ENCODE measurements at places on chromosomes 5 and 9.
A peak's percentile ranks its signal among the peaks of the same experiment; 100 is the strongest.

DNA sequence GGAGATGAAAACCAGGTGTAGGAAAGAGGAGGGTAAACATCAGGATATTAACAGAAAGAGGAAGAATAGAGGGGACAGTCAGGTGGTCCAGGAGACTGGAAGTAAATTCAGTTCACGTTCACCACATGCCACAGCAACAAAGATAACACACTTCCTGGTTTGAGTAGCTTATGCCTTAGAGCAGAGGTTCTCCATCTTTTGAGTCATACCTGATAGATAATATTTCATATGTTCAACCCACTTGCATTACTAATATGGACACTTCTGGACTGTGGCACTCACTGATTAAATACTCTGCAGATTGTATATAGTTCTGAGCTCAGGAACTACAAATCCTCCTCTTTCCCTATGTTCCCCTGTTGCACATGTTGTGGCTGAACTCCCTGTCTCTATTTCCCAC is 179.9 kb upstream of the NR3C1 start:
- DNase-seq: no peak

DNA sequence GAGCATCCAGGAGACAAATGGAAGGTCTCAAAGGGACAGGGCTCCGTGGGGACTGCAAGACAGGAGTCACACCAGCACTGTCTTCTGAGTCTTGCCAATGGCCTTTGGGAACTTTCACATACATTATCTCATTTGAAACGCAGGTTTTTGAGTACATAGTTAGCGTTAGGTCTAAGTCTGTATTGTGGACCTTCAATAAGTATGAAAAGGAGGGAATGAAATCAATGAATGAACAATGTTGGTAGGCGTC is 442 bp upstream of the DCTN4 start:
- no peak for DNase-seq

DNA sequence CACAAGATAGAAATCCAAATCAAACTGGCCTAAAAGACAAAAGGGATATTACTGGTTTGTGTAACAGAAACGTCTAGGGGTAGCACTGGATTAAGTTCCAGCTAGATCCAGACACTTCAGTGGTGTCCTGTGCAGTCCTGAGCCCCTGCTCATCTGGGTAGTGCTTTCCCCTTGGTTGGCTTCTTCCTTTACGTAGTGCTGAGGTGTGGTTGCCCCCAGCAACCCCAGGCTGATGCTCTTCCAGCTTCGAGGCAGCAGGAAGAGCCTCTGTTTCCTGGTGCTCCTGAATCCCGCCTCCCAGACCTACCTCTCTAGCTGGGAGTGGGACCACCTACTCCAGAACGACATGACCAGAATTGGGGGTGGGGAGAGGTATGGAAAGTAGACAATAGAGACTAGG is 166.1 kb upstream of the ADRA1B start:
- no peak for DNase-seq

GRCh38 chr5:8633696-8634095 is 764.7 kb downstream of the MTRR start:
- no peak for DNase-seq

DNA sequence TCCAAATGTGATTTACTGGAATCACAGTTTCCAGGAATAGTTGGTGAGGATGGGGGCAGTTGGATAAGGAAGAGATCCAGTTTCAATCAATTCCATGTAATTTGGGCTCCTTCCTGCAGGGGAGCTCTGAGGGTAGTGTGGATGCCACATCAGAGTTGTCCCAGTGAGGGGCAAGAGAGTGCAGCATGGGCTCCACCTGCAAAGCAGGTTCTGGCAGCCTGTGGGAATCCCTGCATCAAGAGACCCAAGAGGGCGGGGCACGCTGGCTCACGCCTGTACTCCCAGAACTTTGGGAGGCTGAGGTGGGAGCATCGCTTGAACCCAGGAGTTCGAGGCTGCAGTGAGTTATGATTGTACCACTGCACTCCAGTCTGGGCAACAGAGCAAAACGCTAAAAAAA is 188.5 kb downstream of the CACNA1B start:
- peak; percentile 7 for DNase-seq

GRCh38 chr5:152824316-152824715 is 419.2 kb upstream of the NMUR2 start:
- DNase-seq: no peak
